ENCODE measurements at places on chromosomes 5 and 9.
A peak's percentile ranks its signal among the peaks of the same experiment; 100 is the strongest.

DNA sequence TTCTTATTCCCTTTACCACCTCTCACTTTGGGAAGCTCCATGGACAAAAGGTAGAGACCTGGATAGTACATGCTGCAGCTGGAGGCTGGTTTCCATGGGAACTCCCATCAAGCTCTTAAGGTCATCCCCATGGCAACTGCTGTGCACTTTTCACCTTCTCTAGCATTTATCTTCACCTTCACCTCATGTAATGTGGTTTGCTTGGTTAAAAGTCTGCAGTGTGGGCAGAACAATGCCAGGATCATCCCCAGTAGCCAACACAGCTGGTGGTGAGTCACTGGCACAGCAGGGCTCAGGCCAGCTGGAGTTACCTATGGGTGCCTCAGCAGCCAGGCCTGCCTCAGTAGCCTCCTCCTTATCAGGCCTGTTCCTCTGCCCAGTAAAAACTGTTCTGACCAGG lies 210.5 kb downstream of the GRIA1 start:
- DNase-seq, result no peak

GRCh38 chr9:4138180-4138579 lies 161.7 kb downstream of the GLIS3 start:
- peak; percentile 28 for DNase-seq

DNA sequence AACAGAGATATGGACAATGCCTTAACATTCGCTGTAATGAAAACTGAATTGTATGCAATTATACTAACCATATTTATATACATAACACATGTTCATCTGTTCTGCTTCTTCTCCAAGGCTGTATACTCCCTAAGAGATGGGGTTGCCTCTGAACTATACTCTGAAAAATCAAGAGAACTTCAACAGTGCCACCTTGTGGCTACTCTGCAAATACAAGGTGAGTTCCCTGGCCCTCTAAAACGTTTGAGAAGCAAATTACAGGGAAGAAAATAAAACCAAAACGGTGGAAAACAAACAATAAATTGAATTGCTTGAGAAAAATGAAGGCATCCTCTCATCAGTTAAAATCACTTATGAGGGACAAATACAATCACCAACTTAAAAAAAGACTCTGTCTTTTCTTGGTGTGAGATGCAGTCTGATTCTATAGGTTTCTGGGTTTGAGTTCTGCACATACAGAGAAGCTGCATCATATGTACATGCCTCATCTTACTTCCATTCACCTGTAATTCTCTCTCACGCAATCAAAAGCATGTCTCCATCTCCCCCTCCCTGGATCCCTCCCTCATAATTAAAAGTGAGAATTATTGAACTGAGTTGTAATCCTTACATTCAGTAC lies 98.6 kb downstream of the FBXW11 start:
- DNase-seq, result peak; percentile 74

- DNase-seq, result peak; percentile 70
Observed at GRCh38 chr5:144203750-144204596, 33.3 kb downstream of the KCTD16 start.

DNA sequence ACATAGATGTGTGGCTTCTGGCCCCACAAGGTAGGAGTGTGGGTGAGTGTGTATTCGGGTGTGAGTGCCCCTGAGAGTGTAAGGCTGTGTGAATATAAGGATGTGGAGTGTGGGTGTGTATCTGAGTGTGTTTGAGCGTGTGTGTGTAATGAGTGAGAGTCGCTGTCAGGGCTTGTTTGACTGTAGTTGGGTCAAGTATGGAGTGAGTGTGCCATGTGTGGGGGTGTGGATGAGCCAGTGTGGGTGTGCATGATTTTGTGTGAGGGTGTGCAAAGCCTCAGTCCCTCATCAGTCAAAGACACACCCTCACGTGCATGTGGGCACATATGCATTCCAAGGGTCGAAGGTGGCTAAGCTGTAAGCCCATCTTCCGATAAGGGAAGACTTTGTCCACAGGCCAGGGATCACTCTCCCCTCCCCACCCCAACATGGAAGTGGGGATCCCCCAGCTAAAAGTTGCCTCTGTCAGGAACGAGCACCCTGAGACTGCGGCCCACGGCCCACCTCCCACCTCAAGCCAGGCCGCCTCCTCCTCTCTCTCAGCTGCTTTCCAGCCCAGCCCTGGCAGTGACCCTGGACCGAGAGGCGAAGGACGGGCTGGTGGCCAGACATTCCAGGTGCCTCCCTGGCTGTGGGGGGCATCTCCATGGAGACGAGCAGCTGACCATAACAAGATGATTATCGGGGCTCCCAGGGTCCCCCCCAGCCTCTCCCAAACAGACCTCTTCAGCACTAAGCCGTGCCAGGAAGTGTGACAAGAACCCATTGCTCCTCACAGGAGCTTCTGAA lies 12.9 kb downstream of the AQP3 start:
- DNase-seq, result no peak

DNA sequence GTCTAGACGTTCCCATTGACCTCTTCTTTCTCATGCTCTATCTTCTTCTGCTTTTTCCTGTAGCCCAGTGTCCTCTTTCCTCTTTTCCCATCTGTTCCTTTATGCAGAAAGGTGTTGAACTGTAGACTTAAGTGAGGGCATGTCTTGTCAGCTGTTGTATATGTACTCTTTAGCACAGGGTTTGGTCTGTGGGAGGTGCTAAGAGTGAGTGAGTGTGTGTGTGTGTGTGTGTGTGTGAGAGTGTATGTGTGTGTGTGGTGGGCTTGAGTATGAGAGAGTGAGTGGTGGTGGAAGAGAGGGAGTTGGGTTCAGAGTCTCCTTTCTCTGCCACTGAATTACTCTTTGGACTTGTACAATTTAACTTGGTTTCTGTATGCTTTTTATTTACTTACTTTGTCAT lies 10.3 kb upstream of the ROPN1L start:
- DNase-seq, result no peak

GRCh38 chr5:150633429-150633828 lies 7.0 kb upstream of the SYNPO start:
- DNase-seq, result no peak

DNA sequence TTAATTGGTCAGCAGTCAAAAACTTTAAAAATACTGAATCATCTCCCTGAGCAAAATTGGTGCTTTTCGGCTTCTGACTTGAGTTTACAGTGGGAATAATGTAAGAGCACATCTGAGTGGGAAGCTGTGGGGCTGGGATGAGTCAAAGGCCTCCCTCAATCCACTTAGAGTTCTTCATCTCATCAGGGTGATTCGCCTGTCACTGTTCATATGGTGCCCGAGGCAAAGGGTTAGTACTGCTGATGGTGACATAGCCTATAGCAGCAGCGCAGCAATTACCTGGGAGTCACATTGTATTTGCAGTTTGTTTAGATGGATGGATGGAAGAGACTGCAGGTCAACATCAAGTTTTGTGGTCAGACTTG lies 113.8 kb upstream of the ZNF608 start:
- DNase-seq, result peak; percentile 70

GRCh38 chr5:78293851-78294247 lies 649 bp downstream of the AP3B1 start:
- no peak for DNase-seq

DNA sequence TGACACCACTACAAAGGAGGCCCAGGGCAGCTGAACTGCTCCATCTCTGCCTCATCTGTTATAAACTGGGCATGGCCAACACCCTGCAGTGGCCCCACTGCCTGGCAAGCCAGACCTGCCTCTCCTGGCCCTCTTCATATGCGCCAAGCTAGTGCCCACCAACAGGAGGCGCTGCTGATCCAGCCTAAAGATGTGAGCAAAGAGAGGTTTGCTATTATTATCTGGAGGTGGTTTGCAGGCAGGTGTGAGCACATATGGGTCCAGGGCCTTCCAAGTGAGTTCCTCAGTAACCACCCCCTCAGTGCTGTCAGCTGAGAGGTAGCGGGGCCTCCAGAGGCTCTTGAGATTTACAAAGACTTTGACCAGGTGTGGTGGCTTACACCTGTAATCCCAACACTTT lies 232.2 kb downstream of the SYK start:
- DNase-seq, result peak; percentile 61

DNA sequence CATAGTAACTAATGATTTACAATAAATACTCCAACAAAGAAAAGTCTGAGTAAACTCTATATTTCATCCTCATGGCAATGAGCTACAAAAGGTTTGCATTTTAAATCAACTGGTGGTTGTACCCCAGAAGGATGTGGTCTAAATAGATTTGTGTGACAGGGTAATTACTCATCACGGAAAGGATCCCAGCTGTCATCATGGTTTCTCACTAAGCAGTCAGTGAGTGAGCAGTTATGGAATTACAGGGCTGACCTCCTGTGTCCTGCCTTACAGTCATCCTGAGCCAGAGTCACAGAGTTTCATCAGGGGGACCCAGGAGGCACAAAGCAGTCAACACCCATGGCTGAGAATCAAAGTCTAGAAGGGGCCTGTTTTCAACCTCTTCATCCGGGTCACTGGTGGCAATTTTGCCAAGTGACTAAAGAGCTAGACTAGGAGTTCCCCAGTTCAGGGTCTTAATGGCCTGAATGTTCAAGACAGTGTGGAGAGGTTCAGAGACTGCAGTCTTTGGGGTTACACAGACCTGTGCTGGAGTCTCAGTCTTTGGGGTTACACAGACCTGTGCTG lies 210.7 kb upstream of the SLC24A2 start:
- peak; percentile 16 for DNase-seq

- no peak for DNase-seq
Observed at GRCh38 chr5:9340085-9340484, 205.8 kb downstream of the SEMA5A start.

- no peak for DNase-seq
Observed at GRCh38 chr9:34218446-34218845, 39.6 kb downstream of the UBAP1 start.

GRCh38 chr5:158640593-158640980 lies 459.1 kb downstream of the EBF1 start:
- peak; percentile 62 for DNase-seq

GRCh38 chr9:112032009-112032408 lies 135.4 kb downstream of the UGCG start:
- peak; percentile 24 for DNase-seq

DNA sequence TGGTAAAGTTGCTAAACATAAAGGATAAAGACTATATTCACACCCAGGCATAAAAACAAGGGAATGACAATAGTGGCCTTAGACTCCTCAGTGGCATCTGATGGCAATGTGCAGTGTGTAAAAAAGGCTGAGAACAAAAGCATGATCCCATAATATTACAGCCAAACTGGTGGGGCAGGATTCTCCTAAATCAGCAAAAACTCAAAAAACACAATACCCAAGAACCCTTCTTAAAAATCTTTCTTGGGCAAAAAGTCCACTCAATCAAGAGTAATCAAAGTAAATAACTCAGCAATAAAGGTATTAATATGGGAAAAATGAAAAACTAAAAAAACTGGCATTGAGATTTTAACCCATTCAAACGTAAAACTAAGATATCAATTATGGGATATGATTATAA lies 1.6 kb upstream of the MOCS2 start:
- DNase-seq, result no peak

GRCh38 chr5:150338546-150338945 lies 19.0 kb upstream of the TCOF1 start:
- DNase-seq, result no peak

DNA sequence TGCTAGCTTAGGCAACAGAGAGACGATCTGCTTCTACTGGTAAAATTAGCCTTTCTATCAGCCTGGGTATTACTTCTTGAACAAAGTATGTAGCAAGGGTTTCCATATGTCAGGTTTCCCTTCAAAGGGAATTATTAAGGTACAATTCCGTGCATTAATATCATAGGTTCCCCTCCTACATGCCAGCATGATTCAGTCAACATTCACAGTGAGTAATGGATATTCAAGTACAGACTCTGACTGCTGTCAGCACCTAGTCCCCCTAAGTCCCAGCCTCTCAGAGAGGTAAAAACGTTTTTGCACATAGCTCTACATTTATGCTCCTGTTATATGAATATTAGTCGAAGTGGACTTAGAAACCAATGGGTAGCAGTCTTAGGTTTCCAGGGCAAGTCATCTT lies 322.4 kb upstream of the CCNG1 start:
- no peak for DNase-seq

DNA sequence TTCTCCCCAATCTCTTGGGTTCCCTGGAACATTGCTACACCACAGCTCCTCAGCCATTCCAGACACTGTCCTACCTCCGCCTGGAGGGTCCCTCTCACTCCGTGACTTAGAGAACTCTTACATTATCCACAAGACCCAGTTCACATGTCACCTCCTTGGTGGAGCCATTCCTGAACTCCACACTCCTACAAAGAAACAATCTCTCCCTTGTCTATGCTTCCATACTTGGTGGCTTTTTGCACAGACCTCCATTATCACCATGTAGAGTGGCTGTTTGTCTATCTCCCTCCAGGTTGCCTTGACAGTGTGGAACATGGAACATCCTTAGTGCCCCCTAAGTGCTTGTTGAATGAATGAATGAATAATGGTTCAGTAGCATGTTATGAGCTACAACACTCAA lies 105.9 kb downstream of the PAX5 start:
- no peak for DNase-seq

- no peak for DNase-seq
Observed at GRCh38 chr5:44002381-44002901, 386.8 kb downstream of the FGF10 start.

- no peak for DNase-seq
Observed at GRCh38 chr5:146068977-146069779, 36.2 kb downstream of the PLAC8L1 start.

GRCh38 chr5:175060257-175060656 lies 335.9 kb downstream of the MSX2 start:
- no peak for DNase-seq

GRCh38 chr5:97377582-97377981 lies 194.5 kb upstream of the RIOK2 start:
- DNase-seq, result no peak

DNA sequence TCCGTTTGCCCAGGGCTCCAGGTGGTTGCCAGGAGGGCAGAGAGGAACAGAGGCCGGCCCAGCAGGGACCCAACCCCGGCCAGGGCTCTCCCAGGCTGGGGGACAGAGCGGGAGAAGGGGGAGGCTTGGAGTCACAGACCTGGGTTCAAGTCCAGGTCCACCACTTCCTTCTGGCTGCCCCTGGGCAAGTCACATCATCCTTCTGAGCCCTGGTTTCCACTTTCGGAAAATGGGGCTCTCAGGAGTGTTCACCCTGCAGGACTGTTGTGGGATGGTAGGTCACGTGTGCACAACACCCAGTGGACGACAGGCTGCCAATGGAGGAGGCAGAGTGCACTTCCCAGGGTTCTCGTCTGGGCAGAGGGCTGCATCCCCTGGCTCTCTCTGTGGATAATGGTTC lies 245.4 kb downstream of the PBX3 start:
- DNase-seq, result no peak

DNA sequence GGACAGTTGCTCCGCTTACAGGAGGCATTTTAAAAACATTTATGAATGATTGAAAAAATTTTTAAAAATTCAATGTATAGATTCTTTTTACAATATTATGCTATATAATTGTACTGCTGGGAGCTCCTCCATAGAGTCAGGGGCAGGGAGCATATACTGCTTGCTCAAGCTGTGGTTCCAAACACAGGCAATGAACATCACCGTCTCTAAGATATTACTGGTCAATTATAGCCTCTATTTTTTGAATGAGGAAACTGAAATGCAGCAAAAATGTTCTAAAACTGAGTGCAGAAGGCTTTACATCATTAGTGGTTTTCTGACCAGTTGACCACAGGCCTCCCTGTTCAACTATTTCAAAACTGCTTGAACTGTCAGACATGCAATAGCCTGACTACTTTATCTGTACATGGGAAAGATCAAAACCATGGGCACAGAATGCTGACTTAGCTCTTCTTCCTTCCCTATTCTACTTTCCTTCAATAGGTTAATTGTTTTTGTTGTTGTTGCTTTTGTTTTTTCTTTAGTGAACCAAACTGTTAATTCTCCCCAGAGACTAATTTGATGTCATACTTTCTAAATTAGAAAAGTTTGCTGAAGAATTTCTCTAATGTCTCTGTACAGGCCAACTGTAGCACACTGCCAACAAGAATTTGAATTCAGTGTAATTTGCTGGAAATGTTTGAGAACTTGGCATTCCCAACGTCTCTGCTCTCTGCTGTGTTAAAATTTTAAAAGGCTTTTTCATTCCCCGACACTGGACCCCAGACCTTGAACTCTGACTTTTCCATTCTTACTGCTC lies 107.6 kb upstream of the MPDZ start:
- DNase-seq, result no peak

All from suppressor macrophage treated with lipopolysaccharide for 4 hours (primary cell).